HT-29 (cell line): ENCODE measurements at places on chromosomes 13 and 19. TPM values are rescaled to one million over a fixed set of nuclear protein-coding genes. Genes with fewer than 3 reads are reported as not detected.

Gene HCN2
- total RNA-seq, result 0.10 TPM in 1 of 2 replicates, not detected in the other

Gene ZNF223
- total RNA-seq, result 2.3 and 2.7 TPM in 2 replicates

GRCh38 chr19:3537438-3538240 is 1.3 kb upstream of the TEKTIP1 start:
- DNase-seq, result no peak

GRCh38 chr19:19348266-19348665 is 27.6 kb downstream of the MAU2 start:
- DNase-seq, result no peak

DNA sequence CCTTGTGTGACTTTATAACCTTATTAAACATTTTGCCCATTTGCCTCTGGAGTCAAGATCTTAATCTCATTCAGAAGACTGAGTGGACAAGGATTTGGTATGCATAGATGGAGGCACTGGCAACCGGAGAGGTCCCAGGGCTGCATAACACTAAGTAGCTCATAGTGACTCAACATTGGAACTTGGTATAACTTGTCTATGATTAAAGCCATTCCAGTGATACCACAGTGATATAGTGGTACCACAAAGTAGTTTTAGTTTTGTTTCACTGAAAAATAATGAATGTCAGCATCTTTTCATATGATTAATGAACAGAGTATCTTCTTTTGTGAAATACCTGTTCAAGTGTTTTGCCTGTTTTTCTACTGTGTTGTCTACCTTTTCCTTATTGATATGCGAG is 26.4 kb downstream of the CDK8 start:
- no peak for DNase-seq

DNA sequence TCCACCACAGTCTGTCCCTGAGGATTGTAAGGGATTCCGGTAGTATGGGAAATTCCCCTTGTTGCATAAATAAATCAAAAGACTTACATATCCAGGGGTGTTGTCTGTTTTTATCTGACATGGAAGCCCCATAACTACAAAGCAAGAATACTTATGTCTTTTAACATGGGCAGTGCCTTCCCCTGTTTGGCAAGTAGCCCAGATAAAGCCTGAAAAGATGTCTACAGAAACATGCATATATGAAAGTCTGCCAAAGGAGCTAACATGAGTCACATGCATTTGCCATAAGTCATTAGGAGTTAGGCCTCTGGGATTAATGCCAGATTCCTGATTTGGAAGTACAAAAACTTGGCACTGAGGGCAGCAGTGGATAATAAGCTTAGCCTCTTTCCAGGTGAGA is 62.1 kb downstream of the ZNF737 start:
- DNase-seq, result no peak

DNA sequence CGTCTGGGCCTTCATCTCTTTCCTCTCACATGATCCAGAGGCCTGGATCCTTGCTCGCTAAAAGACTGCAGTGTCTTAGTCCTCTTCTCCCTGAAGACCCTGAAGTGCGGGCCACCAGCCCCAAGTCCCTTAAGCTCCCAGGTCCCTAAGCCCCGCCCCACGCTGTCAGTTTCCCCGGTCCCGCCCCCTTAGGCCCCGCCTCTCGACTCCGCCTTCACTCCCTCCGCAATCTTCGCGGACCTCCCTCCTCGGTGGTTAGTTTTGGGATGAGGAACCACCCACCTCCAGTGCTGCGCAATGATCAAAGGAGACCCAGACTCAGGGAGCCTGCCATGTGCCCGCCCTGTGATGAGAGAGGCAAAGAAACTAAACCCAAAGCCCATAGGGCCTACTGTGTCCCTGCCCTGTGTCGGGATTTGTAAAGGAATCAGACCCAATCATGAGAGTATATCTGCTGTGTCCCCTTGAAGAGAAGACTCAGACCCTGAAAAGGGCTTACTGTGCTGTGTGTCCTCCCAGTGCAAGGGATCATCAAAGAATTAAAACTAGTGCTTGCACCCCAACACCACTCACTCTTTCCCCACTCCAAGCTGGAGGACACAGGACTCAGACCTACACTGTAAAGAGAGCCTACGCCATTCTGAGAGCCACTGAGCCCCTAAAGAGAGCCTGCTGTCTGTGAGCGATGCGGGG is 3.0 kb upstream of the COX6B1 start:
- DNase-seq, result peak; percentile 66

DNA sequence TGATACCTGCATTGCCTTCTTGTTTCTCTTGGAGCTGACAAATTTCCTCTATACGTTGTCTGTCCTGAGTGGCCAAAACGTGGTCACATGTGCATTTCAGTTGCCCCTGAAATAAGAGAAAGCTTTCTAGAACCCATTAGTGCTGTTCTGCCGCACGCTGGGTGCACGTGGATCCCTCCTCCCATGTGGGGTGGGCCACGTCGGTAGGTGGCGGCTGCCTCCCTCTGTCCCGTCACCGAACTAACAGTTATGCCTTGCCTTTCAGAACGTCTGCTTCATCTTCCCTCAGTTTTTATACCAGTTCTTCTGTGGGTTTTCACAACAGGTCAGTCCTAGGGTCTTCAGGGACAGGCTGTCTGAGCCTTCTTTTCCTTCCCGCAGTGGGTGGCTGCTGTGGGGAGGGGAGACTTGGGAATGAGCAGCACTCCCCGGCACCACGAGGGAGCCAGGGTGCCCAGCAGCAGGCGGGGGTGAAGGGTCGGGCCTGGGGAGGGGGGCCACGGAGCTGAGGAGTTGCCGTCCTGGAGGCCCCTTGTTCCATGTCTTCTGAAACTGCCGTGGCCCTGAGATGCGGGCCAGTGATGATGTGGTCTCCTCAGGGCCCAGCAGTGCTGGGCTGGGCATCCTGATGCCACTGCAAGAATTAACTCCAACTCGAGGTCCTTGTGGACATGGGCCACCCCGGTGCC is 109.7 kb upstream of the MCF2L start:
- no peak for DNase-seq

GRCh38 chr19:46625731-46626130 is 842 bp upstream of the PTGIR start:
- no peak for DNase-seq

DNA sequence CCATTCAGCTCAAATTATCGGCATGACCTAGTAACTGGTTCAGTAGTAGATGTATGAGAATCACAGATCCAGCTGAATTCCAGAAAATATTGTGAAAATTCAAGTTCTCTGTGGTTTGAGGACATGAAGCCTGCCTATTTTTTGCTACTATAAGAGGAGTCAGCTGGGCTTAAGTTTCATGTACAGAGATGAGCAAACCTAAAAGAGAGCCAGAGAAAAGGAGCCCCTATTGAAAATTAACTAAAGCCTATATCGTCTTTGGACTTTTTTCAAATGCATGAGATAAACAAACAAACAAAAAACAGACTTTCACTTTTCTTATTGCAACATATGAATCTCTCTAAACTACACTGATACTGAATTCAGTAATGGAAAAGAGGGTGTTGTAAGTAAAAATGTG is 106.8 kb upstream of the SPRY2 start:
- DNase-seq, result no peak
